ENCODE measurements at places on chromosomes 7 and 10.

DNA sequence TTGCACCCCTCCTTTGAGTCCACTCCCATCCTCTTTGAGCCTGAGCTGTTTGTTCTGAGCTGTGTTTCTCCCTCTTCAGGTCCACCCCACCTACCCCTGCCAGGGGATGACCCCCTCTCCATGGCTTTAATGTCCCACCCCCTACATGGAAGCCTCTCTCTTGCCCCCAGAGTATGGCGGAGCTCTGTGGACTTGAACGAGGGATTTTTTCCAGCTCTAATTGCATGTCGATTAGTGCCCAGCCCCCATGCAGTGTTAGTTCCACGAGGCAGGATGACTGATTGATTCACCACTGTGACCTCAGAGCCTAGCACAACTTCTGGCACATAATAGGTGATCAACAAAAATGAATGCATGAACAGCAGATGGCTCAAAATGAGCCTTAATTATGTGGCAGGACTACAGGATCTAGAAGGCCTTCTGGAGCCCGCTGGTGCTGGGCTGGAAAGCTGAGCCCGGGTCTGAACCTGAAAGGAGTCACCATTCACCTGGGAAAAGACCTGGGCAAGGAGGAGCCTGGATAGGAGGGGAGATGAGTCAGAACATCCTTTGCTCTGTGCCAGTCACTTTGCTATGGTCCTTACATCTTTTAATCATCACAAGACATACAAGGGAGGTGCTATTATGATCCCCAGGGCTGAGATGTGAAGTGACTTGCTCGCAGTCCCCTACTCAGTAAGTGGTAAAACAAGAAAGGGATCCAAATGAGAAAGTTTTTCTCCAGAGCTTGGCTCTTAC is 17.1 kb upstream of the SLC18A2 start:
- no peak for DNase-seq

DNA sequence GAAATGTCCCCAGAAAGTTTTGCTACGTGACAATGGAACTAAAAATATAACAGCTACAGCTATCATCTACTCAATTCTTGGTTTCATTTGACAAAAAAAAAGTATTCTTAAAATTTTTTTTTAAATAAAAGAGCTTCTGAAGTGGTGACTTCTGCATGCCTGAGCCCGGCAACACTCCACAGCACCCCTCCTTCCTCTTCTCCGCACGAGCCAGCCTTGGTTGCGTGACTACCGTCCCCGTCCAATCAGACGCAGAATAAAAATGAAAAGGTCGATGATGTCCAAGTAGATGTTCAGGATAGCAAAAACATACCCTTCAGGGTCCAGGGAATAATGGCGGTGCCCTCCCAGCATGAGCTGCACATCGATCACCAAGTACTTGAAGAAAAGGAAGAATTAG is 34.5 kb upstream of the GATAD1 start:
- no peak for DNase-seq

- no peak for DNase-seq
These were observed 64.9 kb upstream of the NRBF2 start for GRCh38 chr10:63068246-63068645.

DNA sequence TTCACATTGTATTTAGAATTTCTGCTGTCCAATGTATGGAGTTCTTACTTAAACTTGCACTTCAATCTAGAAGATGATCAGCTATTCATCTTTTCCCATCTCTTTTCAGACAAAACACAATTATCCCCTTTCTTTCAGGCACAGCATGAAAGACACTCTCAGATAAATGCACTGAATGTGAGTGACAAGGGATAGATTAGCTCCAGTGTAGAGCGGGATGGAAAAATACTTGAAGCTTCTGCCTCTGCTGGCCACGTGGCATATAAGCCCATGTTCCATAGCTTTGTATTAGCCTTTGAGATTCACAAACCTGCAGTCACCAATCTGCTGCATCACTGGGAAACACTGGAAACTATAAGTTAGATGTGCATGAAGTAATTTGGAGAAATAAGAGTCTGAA is 162.2 kb upstream of the FAM3C start:
- DNase-seq = no peak

- no peak for DNase-seq
These were observed 104.9 kb upstream of the C7orf33 start for GRCh38 chr7:148485618-148486017.

DNA sequence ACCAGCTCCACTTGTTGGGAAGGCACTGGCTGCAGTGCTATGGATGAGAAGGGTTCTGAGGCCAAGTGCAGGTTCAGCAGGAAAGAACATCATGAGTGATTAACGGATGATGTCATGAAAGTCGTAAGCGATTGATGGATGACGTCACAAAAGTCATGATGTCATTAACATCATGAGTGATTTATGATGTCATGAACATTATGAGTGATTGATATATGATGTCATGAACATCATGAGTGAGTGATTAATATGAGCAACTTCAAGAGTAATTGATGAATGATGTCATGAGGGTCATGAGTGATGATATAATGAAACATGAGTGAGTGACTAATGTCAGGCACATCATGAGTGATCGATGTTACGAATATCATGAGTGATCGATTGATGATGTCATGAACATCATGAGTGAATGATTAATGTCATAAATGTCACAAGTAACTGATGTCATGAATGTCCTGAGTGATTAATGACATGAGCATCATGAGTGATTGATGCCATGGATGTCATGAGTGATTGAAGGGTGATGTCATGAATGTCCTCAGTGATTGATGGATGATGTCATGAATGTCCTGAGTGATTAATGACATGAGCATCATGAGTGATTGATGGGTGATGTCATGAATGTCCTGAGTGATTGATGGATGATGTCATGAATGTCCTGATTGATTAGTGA is 185.6 kb downstream of the PAXIP1 start:
- no peak for DNase-seq

GRCh38 chr10:94630017-94630688 is 53.4 kb upstream of the CYP2C18 start:
- DNase-seq = no peak

DNA sequence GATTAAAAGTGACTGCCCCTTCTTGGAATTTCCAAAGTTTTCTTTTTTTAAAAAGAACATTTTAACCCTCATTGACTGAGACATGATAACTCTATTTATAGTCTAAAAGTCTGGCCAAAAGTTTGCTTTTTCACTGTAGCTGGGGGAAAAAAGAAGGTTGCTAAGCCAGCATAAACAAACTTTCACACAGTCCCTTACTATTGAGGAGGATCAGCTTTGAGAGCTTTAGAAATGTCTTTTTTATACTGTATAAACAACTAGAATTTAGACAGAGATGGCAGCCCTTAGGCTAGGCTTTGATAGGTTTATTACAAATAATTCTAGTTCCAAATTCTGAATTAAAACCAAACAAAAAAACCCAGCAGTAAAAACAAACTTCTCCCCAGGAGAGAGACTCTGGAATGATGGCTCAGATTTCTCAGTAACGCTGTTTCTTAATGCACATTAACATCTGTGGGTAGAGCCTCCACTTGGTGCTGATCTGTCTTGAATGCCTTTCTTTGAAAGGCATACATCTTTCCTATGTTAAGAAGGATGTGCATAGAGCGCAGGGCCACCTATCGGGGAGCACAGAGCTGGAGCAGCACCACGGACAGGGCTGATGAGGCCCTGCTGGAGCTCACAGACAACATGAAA is 100.9 kb upstream of the PDLIM1 start:
- no peak for DNase-seq

DNA sequence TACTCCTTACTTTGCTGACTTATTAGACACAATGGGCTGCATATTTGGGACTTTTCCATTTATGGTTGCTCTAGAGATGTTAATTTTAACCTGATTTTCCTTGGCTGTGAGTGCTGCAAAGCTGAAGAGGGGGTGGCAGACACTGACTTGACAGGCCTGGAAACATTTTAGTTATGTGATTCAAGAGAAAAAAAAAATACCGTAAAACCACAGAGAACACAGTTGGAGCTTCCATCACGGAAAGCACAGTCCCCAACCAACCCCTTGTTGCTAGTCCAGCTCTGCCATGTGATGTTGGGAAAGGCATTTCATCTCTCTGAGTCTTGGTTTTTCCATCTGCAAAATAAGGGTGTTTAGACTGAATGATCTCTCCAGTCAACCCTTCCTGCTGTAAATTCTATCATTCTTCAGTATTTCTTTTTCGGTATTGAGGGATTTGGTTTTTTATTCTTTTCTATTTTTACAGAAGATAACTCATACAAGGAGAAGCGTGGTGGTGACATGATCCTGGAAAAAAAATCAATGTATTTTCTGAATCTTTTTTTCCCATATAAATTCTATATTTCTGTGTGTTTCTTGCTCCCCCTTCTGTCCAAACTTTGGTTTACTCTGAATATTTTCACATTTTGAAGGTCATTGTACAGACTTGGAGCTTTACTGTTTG is 246.1 kb downstream of the REEP3 start:
- DNase-seq = peak; percentile 80

DNA sequence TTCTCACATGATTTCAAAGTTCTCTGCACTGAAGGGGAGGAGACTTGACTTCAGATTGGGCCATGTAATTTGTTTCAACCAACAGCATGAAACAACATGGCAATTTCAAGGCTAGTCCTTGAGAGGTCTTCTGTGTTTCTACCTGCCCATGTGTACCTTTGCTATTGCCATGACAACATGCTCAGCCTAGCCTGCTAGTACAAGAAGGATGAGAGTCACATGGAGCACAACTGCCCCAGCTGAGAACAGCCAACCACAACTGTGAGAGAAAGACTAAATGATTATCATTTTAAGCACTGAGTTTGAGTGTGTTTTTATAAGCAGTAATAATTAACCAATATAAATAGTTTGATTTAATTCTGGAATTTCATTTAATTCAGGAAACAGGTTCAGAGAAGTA is 41.9 kb downstream of the ANKMY2 start:
- no peak for DNase-seq

DNA sequence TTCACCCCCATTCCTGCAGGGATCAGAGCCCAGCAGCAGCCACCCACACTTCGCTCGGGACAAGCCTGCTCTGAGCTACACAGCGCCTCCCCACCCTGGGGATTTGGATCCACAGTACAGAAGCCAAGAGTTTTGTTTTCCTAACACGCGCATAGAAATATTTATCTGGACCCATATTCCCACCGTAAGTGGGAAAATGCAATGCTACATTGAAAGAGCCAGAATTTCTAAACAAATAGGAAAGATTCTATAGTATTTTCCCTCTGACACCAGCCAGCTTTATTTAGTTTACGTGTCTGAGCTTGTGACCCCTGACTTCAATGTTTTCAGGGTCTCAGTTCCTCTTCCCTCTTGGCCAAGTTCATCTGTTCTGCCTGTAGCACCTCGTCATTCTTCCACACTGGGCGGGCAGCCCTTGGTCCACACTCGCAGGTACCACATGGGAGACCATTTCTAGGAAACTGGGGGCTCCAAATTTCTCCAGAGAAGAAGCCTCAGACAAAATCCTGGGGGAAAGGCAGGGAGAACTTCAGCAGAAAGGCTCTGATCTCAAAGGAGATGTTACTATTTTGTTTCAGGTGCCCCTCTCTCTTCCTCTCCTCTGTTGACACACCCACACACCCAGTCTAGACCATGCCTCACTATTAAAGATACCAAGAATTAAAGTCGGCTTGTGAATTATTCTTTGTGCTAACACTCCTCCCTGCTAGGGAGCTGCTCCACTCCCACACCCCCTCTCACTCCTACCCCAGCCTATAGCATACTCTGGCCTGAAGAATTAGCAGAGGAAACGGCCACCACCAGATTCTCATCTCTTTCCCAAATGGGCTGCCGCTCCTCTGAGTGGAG is 116.0 kb upstream of the PCGF5 start:
- DNase-seq = no peak

GRCh38 chr10:124186956-124187355 is 93.6 kb upstream of the CHST15 start:
- no peak for DNase-seq

DNA sequence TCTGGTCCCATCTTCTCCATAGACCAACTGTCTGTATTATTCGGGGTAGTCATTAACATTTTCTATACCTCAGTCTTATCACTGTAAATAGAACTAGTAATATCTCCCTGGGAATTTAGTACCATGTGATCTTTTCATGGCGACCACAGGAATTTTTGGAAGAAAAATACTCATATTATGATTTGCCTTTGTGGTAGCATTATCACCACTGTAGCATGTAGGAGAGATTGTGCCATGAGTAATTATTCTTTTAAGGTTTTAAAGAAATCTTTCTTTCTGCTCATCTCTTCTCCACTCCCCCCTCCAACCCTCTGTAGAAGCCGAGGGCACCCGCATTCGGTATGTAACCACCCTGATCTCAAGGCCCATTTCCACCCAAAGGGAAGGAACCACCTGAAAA is 25.0 kb downstream of the ZNF365 start:
- DNase-seq = no peak

DNA sequence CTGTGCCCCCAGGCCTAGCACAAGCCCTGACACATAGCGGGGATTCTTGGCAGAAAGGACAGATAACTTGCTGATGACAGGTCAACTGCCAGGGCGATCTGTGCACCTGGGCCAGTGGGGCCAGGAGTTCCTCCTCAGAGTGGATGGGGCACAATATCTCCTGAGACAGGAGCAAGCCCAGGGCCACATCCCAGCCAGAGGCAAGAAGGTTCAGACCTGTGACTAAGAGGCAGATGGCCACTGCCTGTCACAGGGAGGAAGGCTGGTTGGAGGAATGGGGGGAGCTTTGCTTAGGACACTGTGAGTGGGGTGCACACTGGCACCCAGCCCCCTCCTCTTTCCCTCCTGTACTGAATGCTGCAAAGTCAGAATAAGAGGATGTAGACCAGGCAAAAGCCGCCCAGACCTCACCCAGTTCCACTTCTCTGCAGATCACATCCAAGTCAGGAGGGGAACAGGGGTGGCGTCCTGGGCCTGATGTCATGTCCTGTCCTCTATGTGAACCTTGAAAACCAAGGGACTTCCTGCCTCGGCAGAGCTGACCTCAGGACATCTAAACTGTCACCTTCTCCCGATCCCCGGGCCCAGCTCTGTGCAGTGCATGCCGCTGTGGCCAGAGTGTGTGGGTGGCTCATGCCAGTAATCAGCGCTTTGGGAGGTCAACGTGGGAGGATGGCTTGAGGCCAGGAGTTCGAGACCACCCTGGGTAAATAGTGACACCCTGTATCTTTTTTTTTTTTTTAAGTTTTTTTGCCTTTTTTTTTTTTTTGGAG is 1.3 kb downstream of the GUSB start:
- no peak for DNase-seq

DNA sequence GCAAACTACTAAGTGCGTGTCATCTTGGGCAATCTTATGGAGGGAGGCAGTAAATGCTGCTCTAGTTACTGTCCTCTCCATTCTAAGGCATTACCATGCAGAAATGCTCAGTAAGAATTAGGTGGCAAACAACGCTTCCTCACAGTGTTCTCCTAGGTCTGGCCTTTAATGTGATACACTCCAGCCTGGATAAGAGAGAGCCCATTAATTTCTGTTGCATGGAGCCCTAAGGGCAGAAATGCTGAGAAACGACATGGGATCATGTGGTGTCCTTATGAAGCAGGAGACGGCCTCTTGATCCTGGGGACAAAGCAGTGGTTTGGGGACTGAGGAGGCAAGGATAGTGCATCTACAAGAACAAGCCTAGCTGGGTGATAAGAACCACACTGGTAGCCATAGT is 44.0 kb downstream of the SLC25A13 start:
- DNase-seq = no peak

Data from fibroblast of skin of left biceps (primary cell).